ENCODE measurements at places on chromosomes 6 and 20. TPM values are rescaled to one million over a fixed set of nuclear protein-coding genes. Genes with fewer than 3 reads are reported as not detected.

DNA sequence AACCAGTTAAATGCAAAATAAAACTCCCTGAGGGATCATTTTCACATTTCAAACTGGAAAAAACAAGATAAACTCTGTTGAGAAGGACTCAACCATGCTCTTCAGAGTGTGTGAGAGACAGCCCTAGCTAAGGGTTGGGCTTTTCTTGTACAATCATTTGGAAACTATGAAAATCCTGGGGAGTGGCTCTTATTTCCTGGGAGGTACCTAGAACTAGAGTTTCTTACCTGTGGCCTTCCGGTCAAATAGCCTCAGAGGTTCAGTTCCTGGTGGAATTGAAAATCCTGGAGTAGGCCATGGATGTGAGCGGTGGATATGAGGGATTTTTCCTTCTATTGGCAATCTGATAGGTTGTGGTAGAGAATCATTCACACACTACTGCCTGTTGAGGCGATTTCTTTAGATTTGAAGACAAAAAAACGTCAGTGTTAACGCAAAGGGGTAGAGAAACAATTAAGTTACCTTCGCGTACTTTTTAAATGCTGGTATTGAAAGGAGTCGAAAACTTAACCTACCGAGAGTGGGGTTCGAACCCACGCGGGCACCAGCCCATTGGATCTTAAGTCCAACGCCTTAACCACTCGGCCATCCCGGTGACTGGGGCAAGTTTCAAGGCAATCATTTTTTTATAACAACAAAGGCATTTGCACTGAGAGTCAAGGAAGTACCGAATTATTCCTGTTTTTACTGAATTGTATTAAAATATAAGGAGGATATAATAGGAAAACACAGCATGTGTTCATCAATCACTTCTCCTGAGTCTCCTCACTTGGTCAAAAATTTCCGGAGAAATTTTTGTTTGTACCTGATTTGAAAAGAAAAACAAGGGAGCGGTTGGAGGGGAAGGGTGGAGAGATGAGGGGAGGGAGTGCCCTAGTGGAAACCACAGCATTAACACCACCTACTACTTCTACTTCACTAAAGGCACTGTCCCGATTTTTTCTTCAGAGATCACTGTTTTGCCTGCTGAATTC lies 191.3 kb downstream of the OR2B2 start:
- no peaks in the 10 kb centered on the region for H3K27me3 ChIP-seq
- no peaks in the 10 kb centered on the region for H3K36me3 ChIP-seq
- DNase-seq = no peak
- H3K27ac ChIP-seq = no peak overlapping the region
- H3K4me3 ChIP-seq = no peak overlapping the region

DNA sequence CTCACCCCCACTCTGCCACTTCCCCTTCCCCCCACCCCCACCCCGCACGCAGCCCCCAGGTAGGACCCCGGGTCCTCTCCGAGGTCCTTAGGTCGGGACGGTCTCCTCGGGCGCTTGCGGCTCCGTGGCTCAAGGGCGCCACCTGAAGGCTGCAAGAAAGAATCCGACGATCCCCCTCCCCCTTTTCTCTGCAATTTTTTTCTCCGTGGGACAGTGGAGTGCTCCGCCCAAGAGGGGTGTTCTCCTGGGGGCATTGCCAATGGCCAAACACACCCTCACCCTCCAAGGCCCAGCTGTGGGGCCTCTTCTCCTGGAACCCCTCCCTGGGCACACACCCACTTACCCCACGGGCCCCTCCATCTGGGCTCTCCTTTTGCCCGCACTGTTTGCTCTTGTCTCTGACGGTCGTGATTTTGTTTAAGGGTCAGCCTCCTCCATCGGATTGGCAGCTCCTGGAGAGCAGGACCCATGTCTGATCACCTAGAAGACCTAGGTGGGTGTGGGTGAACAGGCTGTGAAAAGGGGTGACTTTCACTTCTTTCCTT lies 1.1 kb upstream of the TMEM74B start:
- H3K4me1 ChIP-seq = no peaks in the 10 kb centered on the region
- H3K27ac ChIP-seq = no peak overlapping the region
- H3K36me3 ChIP-seq = no peaks in the 10 kb centered on the region
- peak; percentile 65 for DNase-seq
- peak overlapping the region; percentile 45 for H3K4me3 ChIP-seq

DNA sequence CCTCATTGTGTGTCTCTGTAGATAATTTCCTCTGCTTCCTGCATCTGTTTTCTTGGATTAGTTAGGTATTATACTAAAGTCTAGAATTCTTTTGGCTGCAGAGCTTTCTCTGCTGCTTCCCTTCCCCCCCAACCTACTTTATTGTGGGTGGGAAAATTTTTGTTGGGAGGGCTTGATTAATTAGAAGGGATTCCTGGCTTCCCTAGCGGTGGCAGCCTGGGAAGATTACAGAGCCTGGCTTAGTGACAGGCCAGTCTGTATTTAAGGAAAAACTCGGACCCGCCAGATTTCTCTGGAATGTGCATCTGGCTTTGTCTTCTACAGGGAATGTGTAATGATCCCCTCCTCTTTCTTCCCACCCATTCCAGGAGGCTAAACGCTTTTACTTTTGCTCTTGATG lies 31.2 kb downstream of the SLX4IP start:
- peaks cover 58% of the 10 kb centered on the region for H3K4me1 ChIP-seq
- DNase-seq = peak; percentile 79
- H3K27ac ChIP-seq = peak overlapping the region; percentile 73
- H3K36me3 ChIP-seq = peaks cover 3% of the 10 kb centered on the region
- H3K4me3 ChIP-seq = peak overlapping the region; percentile 16
- H3K27me3 ChIP-seq = no peaks in the 10 kb centered on the region

HTR1E gene
- not detected for total RNA-seq

C20orf144 gene
- total RNA-seq = 0.13 TPM

DPM1 gene
- 62.5 TPM for total RNA-seq

DNA sequence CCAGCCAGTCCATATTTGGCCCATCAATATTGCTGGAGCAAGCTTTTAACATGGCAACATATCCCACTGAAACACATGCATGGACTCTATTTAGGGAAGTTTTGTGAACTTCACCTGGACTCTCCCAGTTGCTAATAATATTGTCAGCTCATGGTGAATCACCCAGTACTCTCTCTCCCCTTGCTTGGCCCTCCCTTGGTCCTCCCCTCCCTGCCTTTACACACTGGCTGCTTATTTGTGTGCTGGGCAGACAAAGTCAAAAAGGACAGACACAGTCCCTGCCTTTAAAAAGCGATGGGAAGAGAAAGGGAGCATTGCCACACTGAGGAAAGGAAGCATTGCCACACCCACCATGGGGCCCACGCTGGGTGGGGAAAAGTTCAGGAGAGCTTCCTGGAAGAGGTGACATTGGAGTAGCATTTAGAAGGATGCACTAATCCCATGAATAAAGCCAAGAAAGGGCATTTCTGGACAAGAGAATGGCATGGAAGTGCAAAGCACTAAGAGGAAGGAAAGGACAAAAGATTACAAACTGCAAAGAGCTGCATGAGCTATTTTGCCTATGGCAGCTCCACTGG lies 143.4 kb upstream of the EXOC2 start:
- H3K36me3 ChIP-seq = no peaks in the 10 kb centered on the region
- H3K27ac ChIP-seq = no peak overlapping the region
- H3K4me3 ChIP-seq = no peak overlapping the region
- no peak for DNase-seq

DNA sequence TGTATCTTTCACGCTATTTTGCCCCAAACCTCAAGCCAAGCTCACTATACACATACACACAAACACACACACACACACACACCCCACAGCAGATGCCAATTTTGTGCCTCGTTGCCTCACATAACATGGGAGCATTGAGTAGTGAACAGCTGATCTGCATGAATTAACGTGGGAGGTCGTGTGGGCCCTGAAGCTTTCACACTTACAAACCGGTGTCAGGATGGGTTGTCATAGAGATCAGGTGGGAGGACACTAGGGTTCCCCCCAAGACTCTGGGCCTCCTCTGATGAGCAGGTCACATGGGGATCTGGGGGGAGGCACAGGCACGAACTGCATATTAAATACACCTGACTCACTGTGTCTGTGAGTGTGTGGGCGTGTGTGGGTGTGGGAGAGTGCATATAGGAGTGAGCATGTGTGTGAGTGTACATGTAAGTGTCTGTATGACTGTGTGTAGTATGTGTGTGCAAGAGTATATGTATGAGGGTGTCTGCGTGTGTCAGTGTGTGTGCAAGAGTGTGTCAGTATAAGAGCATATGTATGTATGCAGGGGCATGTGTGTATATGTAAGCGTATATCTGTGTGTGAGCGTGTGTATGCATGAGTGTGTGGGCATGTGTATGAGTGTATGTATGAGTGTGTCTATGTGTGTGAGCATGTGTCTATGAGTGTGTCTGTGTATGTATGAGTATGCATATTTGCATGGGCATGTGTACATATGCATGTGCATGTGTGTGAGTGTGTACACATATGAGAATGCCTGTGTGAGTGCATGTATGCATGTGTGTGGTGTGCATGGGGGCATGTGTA lies 370.4 kb downstream of the PREX1 start:
- H3K36me3 ChIP-seq = no peaks in the 10 kb centered on the region
- DNase-seq = no peak
- H3K4me3 ChIP-seq = no peak overlapping the region
- peaks cover 22% of the 10 kb centered on the region for H3K27me3 ChIP-seq
- no peak overlapping the region for H3K27ac ChIP-seq
- peaks cover 13% of the 10 kb centered on the region for H3K4me1 ChIP-seq

CDH26 gene
- 0.58 TPM for total RNA-seq

GRCh38 chr6:120875900-120876299 lies 458.4 kb downstream of the TBC1D32 start:
- H3K4me3 ChIP-seq = no peak overlapping the region
- no peaks in the 10 kb centered on the region for H3K4me1 ChIP-seq
- H3K36me3 ChIP-seq = no peaks in the 10 kb centered on the region

GRCh38 chr20:46021361-46022359 lies 7.4 kb upstream of the SLC12A5 start:
- H3K36me3 ChIP-seq = no peaks in the 10 kb centered on the region
- no peaks in the 10 kb centered on the region for H3K27me3 ChIP-seq
- peak; percentile 84 for DNase-seq
- peaks cover 13% of the 10 kb centered on the region for H3K4me1 ChIP-seq
- H3K27ac ChIP-seq = peak overlapping the region; percentile 86

DNA sequence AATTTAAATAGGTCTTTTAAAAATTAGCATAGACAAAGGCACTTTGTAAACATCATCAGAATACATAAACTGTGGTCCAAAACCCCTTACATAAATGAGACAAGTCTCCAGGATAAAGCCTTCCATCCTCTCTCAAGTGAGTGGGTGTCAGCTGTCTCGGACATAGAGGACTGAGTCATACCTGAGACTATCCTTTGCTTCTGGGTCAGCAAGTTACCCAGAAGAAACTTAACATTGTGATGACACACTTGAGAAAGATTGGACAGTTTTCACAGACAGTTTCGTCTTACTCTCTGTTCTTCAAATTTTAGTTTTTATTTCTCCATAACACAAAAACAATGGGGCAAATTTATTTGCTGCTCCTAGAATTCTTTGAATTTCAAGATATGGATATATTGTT lies 838.0 kb downstream of the DHX35 start:
- no peak overlapping the region for H3K4me3 ChIP-seq
- H3K27ac ChIP-seq = no peak overlapping the region
- no peak for DNase-seq
- H3K36me3 ChIP-seq = no peaks in the 10 kb centered on the region

GRCh38 chr20:61170496-61171320 lies 81.4 kb upstream of the CDH4 start:
- no peaks in the 10 kb centered on the region for H3K4me1 ChIP-seq
- no peaks in the 10 kb centered on the region for H3K27me3 ChIP-seq
- no peak for DNase-seq
- H3K4me3 ChIP-seq = no peak overlapping the region
- no peak overlapping the region for H3K27ac ChIP-seq

- H3K27ac ChIP-seq = no peak overlapping the region
- no peaks in the 10 kb centered on the region for H3K27me3 ChIP-seq
- no peak for DNase-seq
- H3K4me3 ChIP-seq = peak overlapping the region; percentile 46
- peaks cover 27% of the 10 kb centered on the region for H3K36me3 ChIP-seq
Observed at GRCh38 chr6:109483735-109484057, 677 bp upstream of the ZBTB24 start.

DNA sequence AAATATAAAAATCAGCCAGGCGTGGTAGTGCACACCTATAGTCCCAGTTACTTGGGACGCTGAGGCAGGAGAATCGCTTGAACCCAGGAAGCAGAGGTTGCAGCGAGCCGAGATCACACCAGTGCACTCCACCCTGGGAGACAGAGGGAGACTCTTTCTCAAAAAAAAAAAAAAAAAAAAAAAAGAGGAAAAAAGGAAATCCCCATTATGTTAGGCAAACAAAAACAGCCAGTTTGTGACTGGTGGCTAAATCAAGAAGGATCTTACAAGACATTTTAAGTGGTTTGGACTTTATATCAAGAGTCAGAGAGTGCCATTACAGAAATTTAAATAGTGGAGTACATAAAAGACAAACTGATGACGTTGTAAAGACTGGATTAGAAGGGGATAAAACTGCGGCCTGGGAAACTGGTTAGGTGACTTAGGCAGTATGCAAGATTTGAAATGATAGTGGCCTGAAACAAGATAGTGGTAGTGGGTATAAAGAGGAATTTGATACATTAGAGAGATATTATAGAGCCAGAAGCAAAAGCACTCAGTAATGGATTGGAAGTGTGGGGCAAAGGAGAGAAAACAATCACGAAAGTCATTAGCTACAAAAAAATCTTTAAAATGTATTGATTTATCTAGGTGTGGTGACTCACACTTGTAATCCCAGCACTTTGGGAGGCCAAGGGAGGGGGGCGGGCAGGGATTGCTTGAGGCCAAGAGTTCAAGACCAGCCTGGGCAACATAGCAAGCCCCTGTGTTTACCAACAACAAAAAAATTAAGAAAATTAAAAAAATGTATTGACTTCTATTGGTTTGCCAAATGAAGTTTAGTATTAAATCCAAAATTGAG lies 1.7 kb upstream of the MYO6 start:
- H3K27ac ChIP-seq = no peak overlapping the region
- no peak overlapping the region for H3K4me3 ChIP-seq
- H3K36me3 ChIP-seq = no peaks in the 10 kb centered on the region
- no peak for DNase-seq
- no peaks in the 10 kb centered on the region for H3K4me1 ChIP-seq

GRCh38 chr20:51799401-51799860 lies 2.9 kb downstream of the SALL4 start:
- peak; percentile 24 for DNase-seq
- H3K27me3 ChIP-seq = no peaks in the 10 kb centered on the region
- peaks cover 40% of the 10 kb centered on the region for H3K4me1 ChIP-seq
- no peaks in the 10 kb centered on the region for H3K36me3 ChIP-seq

GRCh38 chr6:30988209-30988825 lies 4.8 kb downstream of the MUC21 start:
- no peak overlapping the region for H3K4me3 ChIP-seq
- no peak overlapping the region for H3K27ac ChIP-seq
- H3K36me3 ChIP-seq = no peaks in the 10 kb centered on the region
- no peak for DNase-seq
- H3K4me1 ChIP-seq = no peaks in the 10 kb centered on the region

DNA sequence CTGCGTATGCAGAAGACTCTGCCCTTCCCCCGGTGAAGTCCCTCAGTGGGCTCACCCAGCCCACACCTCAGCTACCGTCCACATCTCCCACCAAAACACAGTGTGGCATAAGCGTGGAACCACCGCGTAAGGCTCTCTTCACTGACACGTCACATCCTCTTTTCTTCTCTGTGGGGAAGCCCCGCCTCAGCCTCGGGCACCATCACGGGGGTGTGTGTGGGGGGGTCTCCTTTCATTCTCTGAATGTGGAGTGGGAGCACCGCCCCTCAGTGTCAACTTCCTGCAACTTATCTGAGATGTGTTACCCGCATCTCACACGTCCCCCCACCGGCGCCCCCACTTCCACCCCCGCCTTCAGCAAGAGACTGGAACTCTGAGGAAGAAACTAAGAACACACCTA lies 388.4 kb upstream of the JARID2 start:
- no peak overlapping the region for H3K27ac ChIP-seq
- H3K36me3 ChIP-seq = no peaks in the 10 kb centered on the region
- no peaks in the 10 kb centered on the region for H3K27me3 ChIP-seq
- H3K4me3 ChIP-seq = no peak overlapping the region
- DNase-seq = no peak

EFHC1 gene
- 16.9 TPM for total RNA-seq

OPRL1 gene
- total RNA-seq = 0.46 TPM

LHFPL5 gene
- total RNA-seq = not detected

Data from A673 (cell line).